Stimulated activated CD4-positive, alpha-beta T cell treated with anti-CD3 and anti-CD28 coated beads, Interleukin-12 subunit alpha, Interleukin-12 subunit beta, amount 100 ng/mL, for 4 hours (primary cell): ENCODE measurements at places on chromosomes 5 and 9.

DNA sequence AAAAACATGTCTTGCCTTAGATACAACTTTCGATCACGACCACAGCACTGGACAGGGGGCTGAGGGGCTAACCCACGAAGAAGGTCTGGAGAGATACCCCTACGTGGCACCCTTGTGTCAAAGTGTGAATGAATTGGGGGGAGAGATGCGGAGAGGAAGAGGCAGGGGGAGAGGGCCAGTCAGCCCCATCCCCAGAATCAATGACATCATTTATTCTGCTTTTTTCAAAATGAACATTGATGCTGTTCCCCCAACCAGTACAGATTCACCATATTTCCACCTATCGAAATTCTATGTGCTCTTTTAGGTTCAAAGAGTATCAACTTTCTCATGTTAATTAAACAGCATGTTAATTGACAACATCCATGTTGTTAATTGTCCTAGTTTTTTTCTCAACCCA, 32.4 kb downstream of the DAP start:
- DNase-seq = no peak

DNA sequence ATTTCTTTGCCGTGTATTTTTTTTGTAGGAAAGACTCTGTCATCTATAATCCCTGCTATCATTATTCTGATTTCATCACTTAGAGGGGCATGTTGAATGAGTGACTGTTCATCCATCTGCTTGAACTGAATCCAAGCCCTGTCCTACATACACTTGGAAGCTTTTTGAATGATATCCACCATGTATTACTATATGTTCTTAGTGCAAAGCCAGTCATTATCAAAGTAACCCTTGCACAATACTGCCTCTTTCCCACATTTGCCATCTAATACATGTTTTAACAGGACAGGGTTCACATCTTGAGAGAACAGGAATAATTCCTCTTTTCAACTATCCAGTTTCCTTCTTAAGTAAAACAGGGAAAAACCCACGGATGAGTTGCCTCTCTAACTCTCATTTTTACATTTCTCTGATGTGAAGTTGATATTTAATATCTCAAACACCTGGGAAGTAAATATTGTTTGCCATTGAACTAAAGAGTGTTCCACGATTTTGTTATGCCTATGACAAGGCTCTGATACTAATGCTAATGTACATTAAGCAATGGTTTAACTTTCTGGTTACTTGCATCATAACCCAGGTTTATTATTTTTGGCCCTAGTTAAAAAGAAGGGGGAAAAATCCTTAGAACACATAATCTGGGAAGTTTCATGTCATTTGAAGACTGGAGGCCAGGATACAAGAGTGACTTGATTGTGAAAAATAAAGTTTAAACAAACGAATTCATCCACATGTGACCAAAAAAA, 103.7 kb upstream of the TARS1 start:
- DNase-seq = no peak

GRCh38 chr9:19922476-19923118, 133.8 kb upstream of the SLC24A2 start:
- DNase-seq = no peak

DNA sequence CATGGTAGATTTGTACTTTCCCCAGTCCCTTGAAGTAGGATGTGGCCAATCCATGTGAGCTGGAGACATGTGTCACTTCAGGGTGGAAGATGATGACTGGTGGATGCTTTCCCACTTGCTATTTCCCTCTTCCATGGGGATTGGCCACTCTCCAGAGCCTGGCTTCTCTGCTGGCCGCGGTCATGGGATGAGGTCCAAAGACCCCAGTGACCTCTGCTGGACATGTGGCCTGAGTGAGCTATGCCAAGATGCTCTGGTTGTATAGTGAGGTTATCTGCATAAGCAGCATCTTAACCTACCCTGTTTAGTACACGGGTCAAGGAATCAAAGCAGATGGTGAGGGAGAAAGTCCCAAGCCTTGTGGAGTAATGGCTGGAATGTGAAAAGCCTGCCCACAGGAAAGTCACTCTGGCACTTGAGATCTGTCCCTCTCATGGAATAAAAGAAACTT, 47.1 kb downstream of the SH3PXD2B start:
- no peak for DNase-seq

DNA sequence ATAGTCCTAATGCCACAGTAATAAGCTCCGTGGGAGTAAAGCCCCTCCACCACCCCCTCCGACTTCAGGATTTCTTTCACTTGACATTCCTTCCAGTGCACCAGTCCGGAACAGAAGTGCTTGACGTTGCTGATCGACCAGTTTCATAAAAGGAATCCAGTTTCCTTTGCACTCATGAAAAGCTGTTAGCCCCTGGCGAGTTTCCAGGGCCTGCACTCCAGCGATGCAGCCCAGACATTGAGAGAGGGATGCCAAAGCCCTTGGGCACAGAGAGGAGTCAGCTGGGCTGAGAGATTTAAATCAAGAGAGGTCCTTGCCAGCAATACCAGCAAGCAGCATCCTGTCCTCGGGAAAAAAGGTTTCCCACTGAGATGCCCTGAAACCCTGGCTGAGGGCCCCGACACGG, 170.1 kb downstream of the GABBR2 start:
- DNase-seq = no peak
